ENCODE measurements at places on chromosomes 6 and 20.

DNA sequence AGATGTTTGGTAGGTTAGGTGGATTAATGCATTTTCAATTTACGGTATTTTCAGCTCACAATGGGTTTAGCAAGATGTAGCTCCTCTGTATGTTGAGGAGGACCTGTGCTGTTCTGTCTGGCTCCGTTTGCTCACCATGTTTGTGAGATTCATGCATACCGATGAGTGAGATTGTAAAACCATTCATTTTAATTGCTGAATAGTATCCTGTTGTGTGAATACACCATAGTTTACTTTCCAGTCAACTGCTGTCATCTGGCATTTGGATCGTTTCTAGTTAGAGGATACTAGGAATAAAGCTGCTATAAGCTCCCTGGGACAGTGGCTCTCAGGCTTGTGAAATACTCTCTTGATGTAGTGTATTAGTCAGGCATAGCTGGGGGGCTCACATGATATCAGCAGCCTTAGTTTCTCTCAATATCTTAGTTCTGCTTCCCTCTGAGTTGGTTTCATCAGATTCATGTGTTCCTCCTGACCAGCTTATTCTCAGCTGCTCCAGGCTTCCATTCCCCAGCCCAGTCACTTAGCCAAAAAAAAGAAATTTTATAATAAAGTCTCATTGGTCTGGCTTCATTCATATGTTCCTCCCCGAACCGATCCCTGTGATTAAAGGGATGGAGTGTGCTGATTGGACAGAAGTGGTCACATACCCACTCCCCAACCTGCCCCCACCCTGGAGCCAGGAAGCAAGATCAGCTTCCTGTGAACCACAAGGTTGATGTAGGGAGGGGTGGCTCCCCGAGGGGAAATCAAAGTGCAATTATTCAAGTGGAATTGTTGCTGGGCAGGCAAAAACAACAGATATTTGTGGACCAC lies 10.9 kb upstream of the B4GALT5 start:
- DNase-seq, result peak; percentile 58

GRCh38 chr6:169095153-169095552 lies 158.5 kb downstream of the THBS2 start:
- no peak for DNase-seq

DNA sequence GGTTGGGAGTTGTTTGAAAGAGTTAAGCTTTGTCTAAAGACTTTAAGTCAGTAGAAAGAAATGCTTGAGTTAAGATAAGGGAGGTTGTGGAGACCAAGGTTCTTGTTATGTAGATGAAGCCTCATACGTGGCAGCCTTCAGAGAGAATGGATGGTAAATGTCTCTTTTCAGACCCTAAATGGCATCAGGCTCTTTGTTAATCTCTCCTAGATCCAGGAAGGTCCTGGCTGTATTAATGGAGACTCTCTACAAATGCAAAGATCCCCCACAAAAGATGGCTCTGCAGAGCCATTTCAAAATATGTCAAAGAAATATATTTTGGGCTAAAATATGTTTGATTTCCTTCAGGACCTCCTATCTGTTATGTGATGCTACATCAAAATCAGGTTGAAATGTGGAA lies 161.6 kb downstream of the ADAT2 start:
- no peak for DNase-seq

- no peak for DNase-seq
Measured at GRCh38 chr20:46652699-46653098, 1.4 kb upstream of the SLC13A3 start.

- no peak for DNase-seq
Measured at GRCh38 chr6:36484736-36485135, 41.9 kb downstream of the KCTD20 start.

GRCh38 chr6:109073344-109074132 lies 21.1 kb downstream of the SESN1 start:
- peak; percentile 74 for DNase-seq

- no peak for DNase-seq
Measured at GRCh38 chr6:80289727-80290126, 183.3 kb downstream of the BCKDHB start.

DNA sequence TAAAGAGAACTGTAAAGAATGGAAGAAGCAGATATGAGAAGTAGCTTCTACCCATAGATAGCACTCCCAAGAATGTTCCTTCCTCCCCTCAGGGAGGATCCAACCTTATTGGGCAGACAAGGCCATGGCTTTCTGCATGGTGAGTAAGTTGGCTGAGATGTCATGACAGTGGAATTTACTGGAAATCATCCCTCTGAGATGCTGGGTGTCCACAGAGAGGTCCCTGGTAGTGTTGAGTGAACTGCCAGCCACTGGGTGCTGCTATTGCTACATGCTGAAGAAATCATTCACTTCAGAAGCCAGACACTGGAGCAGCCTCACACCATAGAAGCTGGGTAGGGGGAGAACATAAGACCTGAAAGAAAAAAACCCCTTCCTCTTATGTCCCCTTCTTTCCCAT lies 46.4 kb upstream of the FERMT1 start:
- no peak for DNase-seq

DNA sequence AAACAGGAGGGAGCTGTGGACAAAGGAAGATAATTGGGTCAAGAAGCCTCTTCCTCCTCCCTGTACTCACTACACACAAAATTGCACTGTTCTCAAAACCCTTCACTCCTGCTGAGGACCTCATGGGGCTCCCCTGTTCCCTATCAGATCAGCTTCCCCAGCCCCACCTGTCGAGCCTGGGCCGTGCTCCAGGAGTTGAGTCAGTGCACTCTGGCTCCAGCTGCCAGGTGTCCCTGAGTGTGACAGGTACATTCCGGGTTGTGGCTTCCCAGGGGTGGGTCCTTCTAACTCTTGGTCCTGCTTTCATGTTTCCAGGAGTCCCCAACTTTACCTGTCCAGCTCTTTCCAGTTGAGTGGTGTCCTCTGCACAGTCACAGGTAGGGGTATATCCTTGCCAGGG lies 8.4 kb downstream of the RAB5IF start:
- no peak for DNase-seq

GRCh38 chr6:12485226-12485764 lies 195.1 kb downstream of the EDN1 start:
- DNase-seq, result no peak

GRCh38 chr20:63067266-63067635 lies 60.5 kb upstream of the BHLHE23 start:
- DNase-seq, result no peak

- no peak for DNase-seq
Measured at GRCh38 chr6:111250791-111251354, 163.6 kb downstream of the SLC16A10 start.

GRCh38 chr20:17457588-17458190 lies 73.5 kb downstream of the BFSP1 start:
- DNase-seq, result peak; percentile 84

GRCh38 chr6:19519941-19520340 lies 317.2 kb upstream of the ID4 start:
- DNase-seq, result no peak

DNA sequence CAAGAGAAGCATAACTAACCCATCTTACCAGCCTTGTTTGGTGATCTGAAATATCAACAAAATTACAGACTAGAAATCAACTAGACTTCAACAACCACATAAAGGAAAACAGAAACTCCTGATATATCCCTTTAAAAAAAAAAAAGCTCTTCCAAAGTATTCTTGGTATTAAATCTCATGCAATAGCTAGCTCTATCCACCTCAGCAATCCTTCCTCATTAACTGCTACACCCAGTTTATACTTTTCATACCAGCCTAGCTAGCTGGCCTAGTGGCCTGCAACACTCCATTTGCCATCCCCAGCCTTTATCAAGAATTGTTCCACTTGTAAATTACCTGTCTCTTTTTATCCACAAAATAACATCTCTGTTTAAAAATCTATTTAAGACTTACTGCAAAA lies 69.0 kb downstream of the BACH2 start:
- peak; percentile 8 for DNase-seq

- DNase-seq, result no peak
Measured at GRCh38 chr20:61354901-61355495, 102.9 kb downstream of the CDH4 start.

GRCh38 chr6:66103954-66104353 lies 396.9 kb upstream of the EYS start:
- no peak for DNase-seq

DNA sequence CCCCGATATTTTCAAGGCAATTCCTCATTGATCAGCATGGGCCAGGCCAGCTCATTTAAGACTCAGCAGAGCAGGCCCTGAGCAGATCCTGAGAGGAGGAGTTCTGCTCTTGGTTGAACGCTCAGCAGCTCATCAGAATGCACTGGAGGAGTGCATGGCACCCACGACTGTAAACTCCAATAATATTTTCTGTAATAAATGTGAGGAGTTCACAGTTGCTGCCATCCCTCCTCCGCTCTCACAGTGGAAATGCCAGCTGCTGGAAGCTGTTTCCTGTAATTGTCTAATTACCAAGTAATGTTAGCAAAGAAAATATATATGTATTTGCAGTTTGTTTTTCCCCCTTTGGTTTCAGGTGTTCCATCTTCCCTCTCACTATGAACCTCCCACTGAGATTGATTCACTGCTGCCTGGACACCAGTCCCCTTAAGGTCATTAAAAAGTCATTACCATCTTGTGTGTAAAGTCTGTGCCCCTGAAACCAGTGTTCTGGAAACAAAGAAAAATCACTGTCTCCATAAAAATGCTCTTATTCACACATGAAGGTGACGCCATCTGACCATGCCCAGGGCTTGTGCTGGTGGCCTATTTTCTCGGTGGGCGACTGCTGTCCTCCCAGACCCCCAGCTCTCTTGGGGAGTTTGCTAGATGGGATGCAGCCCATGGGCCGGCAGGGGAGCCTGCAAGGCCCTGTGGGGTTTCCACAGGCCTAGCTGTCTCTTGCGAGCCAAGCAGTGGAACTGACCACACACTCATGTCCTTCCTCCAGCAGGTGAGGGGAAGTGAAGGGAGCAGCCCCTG lies 374.2 kb downstream of the ZFAND3 start:
- DNase-seq, result no peak

DNA sequence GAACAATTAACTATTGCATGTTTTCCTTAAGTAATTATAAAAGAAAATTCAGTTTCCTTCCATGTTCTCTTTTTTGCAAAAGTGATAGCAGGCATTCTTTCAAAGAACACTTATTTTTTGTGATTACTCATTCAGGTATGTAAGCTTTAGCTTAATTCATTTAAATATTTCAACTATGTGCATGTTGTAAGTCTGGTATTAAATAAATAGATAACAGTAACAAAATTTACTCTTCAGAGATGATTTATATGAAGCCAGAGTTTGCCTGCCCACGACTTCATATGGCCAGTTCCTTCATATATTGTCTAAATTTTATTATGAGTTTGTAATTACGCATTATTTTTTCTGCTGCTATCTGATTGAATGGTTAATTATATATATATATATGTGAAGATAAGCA lies 110.9 kb downstream of the ADGRG6 start:
- DNase-seq, result peak; percentile 34

- DNase-seq, result no peak
Measured at GRCh38 chr6:10733151-10733715, 10.4 kb downstream of the TMEM14C start.

GRCh38 chr6:79586548-79586947 lies 44.6 kb upstream of the SH3BGRL2 start:
- peak; percentile 11 for DNase-seq

- no peak for DNase-seq
Measured at GRCh38 chr20:48406912-48407340, 420.9 kb downstream of the PREX1 start.

GRCh38 chr20:22466447-22467171 lies 117.8 kb downstream of the FOXA2 start:
- DNase-seq, result no peak

DNA sequence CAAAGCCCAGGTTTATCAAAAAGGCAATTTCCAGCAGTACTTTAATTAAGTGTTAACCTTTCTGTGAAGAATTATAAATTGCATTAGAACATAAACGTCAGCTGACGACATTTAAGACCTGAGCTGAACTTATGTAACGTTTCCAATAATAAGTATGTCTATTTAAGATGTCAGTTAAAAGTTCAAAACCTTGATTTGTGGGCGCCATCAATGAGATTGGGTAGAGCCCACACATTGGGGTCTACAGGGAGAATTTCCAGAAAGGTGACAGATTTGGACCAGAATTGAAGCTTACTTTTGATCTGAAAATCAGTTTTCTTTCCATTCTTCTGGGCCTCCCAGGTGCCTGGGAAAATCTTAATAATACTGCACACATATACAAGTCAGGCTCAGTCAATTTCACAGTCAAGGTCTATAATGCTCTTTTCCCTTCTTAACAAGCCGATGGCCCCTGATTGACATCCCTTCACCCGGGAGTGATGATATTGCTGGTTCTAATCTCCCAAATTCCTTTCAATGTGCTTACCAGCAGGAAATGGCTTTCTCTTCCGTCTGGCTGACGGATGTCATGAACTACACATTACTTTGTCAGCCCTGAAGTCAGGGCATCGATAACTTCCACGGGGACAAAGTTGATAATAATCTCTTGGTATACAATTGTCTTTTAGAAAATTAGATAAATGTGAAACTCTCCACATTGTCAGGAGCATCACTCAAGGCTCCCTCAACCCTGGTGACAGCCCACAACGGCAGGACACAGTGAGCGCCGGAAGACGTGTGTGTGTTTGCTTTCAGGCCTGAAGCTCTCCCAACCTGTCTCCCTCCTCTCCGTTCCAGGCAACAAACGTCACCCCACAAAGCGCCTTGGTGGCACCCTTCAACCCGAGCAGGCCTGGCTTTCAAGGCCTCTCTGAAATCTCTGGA lies 396.5 kb upstream of the CNR1 start:
- no peak for DNase-seq
